ENCODE measurements at places on chromosomes 1 and 21. TPM values are rescaled to one million over a fixed set of nuclear protein-coding genes. Genes with fewer than 3 reads are reported as not detected.

Gene ROR1
- total RNA-seq = not detected

Gene PRMT6
- 19.4 TPM for total RNA-seq

Gene RHD
- not detected for total RNA-seq

Gene CORT
- total RNA-seq = not detected

Gene FCRL6
- 0.20 TPM for total RNA-seq

Gene OR2M3
- total RNA-seq = not detected

Gene CFAP126
- not detected for total RNA-seq

Gene CBR3
- total RNA-seq = 14.8 TPM

Gene C4BPA
- not detected for total RNA-seq

Gene ZMYND12
- total RNA-seq = 1.4 TPM

GRCh38 chr1:197811769-197812168, 36.5 kb upstream of the DENND1B start:
- DNase-seq = no peak

- DNase-seq = peak; percentile 37
Observed at GRCh38 chr21:45404730-45405270, at the start of gene COL18A1. Gene COL18A1, plus strand, starts transcription at chr21:45405165. Its CDS starts 66 bp downstream, at chr21:45405231.

DNA sequence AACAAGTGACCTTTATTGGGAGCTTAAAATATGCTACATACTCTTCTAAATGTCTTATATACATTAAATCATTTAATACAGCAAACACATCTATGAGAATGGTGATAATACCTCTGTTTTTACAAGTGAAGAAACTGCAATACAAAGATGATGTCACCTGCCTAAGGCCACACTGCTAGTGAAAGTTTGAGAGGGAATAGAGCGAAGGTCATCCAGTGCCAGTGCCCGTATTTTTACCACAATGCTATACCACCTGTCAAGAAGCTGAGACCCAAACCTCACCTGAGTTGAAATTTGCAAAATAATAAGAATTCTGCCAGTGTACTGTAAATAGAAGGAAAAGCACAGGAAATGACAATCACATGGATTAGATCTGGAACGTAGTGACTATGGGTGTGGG, 200.4 kb upstream of the TMPRSS15 start:
- no peak for DNase-seq

- DNase-seq = peak; percentile 63
Observed at GRCh38 chr1:159177272-159177907, 6.0 kb downstream of the CADM3 start.

- no peak for DNase-seq
Observed at GRCh38 chr1:182347019-182347418, 44.6 kb downstream of the GLUL start.

DNA sequence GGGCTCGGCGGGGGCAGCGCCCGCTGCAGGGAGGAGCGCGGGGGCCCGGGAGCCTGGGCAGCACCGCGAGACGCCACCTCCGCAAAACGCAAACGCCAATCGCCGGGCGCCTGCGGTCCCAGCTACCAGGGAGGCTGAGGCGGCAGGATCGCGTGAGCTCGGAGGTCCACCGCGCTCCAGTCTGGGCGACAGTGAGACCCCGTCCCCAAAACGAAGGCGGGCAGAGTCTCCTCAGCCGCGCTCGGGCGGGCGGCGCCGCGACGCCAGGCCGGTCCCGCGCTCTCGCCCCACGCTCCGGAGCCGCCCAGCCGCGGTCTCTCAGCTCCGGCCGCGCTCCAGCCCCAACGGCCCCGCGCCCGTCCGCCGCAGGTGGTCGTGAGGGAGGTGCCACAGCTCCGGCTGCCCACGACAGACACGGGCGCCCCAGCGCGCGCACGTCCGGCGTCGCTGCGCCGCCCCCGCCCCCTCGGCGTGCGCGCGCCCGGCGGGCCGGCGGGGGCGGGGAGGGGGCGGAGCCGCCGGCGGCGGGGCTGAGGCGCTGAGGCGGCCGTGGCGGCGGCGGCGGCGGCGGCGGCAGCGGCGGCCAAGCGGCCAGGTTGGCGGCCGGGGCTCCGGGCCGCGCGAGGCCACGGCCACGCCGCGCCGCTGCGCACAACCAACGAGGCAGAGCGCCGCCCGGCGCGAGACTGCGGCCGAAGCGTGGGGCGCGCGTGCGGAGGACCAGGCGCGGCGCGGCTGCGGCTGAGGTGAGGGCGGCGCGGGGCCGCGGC, at the start of gene ADARB1:
Gene ADARB1 (plus strand): TSS at position 533 of the 770 bp plus-strand sequence. CDS start 97,077 bp downstream, outside the sequence.
- peak; percentile 56 for DNase-seq

GRCh38 chr1:46039571-46040052, 92.8 kb downstream of the PIK3R3 start:
- no peak for DNase-seq

- no peak for DNase-seq
Observed at GRCh38 chr1:209457401-209458125, 126.0 kb upstream of the CAMK1G start.

GRCh38 chr1:28091043-28091781, 2.8 kb upstream of the EYA3 start:
- peak; percentile 93 for DNase-seq

DNA sequence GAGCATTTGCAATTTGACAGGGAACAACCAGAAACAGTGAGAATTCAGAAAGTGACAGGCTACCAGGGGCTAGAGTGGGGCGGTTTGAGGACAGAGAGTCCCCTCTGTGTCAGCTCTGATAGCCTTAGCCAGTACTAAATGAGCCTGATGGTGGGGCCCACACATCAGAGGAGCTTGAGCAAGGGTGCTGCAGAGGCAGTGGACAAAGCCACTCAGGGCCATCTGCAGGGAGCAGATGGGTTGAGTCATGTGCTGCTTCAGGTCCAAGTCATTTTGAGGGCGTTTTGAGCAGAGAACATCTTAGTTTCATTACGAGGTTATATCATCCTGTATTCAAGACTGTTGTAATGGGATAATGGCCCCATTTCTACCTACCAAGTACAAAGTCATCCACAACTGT, 7.7 kb downstream of the LRRC52 start:
- no peak for DNase-seq

- no peak for DNase-seq
Observed at GRCh38 chr1:204503913-204504519, 9.4 kb upstream of the PIK3C2B start.

GRCh38 chr1:54372978-54373377, 33.2 kb downstream of the SSBP3 start:
- DNase-seq = peak; percentile 66

DNA sequence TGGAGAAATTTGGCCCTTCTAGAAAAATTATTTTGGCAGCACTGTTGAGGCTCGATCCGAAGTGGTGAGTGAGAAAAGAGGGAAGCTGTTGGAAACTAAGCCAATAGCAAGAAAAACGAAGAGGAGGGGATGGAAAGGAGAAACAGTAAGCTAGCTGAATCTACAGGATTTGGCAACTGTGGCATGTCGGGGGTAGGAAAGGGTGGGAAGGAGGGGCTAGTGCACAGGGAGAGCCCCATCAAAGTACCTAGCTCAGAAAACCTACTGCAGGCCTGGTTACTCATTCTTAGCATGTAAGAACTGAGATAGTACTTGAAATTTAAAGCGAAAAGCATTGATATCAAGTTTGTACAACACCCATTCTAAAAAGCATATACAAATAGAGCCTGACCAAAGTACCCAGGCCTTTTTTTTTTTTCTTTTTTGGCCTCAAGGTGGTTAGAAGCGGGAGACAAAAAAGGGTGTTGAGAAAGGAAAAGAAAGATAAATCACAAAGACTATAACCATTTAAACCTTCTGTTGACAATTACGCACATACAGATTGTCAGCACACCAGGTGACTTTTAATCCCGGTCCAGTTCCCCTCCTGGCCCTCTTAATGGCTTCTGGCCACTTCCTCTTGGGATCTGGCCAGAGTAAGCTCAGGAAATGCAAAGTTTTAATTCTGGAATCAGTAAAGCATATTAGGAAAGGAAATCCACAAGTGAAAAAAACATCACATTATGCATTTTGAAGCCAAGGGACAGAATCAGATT, 50.4 kb downstream of the SLC16A1 start:
- peak; percentile 9 for DNase-seq

GRCh38 chr21:36260030-36260787, 59.8 kb upstream of the MORC3 start:
- peak; percentile 58 for DNase-seq

- no peak for DNase-seq
Observed at GRCh38 chr1:36884801-36885200, 149.5 kb downstream of the GRIK3 start.

GRCh38 chr21:25568246-25568645, 39.0 kb downstream of the MRPL39 start:
- peak; percentile 42 for DNase-seq

DNA sequence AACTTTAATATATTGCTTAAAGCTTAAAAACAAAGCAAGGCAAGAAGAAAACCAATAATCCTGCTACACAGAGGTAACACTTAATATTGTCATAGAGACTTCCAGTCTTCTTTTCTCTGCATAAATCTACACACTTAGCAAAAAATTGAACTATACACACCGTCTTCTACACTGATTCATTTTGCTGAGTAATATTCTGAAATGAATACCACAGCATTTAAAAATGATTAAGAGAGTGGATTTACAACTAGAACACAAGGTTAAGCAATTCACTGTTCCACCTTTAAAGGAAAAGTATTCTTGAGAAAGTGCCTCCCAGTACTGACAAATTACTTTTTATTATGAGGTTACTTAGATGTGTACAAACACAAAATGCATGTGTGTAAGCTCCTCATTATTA, 22.2 kb upstream of the ITPKB start:
- no peak for DNase-seq

Measured in activated CD8-positive, alpha-beta T cell treated with anti-CD3 and anti-CD28 coated beads for 36 hours (primary cell).